Stimulated activated CD8-positive, alpha-beta memory T cell treated with anti-CD3 and anti-CD28 coated beads, Interleukin-2, amount 100 ng/mL, for 48 hours (primary cell): ENCODE measurements at places on chromosomes 5 and 9.
A peak's percentile ranks its signal among the peaks of the same experiment; 100 is the strongest.

DNA sequence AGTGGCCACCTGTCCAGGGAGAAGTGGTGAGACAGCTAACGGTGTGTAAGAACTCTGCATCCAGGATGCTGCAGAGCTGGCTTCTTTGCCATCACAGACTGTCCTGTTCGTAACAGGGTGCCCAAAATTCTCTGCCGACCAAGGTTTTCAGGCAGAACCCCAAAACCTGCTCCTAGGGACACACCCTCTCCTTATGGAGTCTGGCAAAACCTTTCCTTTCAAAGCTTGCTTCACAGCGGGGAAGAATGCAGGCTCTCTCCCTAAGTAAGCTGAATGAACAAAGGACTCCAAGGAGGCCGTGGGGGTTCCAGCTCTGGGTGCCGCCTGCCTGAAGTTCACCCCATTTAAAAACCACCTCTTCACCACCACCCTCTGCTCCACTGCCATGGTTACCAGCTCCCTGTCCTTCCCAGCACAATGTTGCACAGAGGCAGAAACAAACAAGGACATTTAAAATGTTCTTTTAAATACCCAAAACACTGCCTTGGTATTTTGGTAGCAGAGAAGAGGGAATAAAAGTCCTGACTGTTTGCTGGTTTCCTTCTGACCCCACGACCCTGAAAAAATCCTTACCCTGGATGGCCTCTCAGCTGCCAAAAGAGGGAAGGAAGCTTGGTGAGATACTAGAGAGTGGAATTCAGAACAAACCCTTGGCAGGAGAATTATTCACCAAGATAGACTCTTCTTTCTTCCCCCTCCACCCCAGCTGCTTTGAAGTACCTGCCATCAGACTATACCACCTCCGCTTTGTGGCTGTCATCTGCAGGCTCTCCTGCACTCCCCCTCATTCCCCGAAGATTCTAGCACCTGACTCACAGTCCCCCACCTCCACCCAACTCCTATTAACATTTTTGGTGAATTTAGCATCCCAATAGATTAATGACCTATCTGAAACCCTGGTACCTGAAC is 7.1 kb upstream of the KLF9 start:
- no peak for DNase-seq

DNA sequence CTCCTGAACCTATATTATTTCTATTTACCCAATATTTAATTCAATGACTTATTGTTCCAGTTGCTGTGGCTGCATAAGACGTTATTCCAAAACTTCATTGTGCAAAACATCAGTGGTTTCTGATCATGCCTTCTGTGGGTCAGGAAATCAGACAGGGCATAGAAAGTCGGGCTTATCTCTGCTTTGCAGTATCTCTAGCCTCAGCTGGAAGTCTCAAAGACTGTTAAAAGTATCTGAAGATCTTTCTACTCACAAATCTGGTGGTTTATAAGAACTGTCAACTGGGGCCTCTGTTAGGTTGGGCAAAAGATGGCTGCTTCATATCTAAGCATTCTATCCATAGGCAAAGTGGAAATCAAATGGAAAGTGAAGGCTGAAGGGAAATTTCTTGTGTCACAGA is 687.7 kb upstream of the ARRDC3 start:
- DNase-seq: no peak

- no peak for DNase-seq
Observed at GRCh38 chr5:150305557-150305956, 2.9 kb upstream of the ARSI start.

GRCh38 chr5:157603333-157604190 is 28.0 kb upstream of the ADAM19 start:
- DNase-seq: peak; percentile 42

- DNase-seq: no peak
Observed at GRCh38 chr9:133467101-133467500, 7.3 kb downstream of the CACFD1 start.

- no peak for DNase-seq
Observed at GRCh38 chr9:107172979-107173347, 110.1 kb upstream of the RAD23B start.

DNA sequence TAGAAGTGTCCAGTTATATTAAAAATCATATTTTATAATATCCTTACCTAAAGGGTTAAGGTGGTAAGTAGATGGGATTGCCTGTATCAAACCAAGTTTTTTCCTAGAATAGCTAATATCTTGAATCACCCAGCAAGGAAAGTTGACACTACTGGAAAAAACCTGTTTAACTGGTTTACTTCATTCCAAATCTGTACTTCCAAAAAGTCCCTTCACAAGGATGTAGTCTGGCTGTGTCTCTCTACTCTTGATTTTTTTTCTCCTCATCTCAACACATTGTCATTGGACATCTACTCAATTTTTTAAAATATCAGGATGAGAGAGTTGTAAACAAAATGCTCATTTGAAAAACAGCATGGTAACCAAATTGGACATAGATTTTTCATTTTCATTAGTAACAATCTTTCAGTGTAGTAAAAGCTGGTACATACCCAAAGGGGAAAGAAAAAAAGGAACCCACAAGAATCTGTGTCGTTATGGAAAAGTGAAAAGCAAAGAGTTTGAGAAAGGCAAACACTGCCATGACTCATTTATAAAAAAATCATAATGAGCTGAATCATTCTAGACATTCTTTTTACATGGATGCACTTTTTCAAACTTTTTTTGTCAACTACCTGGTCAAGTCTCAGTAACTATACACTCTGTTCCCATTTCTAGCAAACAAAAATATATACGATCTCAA is 173.5 kb downstream of the GLIS3 start:
- no peak for DNase-seq

DNA sequence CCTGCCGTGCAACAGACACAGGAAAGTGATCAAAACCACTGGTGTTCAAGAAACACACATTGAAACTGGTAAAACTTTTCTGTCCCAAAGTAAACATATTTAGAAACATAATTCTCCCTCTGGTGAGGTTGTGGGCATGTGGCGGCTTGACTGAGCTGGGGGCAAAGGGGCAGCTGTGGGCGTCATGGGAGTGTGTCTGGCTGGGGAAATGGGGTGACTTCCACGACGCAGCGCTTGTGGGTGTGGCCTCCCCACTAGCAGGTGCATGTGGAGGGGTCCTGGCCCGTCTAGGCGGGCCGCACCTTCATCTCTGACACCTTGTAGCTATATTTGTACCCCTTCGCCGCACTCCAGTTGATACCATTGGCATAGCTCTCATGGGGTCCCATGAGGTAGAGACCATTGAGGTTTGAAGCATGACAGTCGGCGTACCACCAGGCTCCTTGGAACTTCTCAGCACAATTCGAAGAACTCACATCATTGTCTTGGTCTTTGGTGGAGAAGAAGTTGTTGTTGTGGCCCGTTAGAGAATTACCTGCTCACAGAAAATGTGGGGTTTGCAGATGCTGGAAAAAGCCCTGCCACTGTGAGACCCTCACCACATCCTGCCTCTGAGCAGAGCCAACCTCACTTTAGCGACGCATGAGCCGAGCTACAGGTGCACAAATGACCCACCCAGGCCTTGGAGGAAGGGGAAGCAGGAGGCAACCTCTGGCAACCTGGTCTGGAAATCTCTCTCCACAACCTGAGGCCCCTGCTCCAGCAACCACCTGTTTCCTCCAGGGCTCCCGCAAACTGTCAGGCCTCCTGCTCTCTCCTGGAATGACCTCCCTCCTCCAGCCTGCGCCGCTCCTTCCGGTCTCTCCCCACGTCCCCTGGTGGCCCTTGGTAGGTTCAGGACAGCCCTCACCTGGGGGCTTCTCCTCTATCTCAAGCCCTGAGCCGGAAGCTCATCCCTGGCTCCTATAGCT is 7.9 kb downstream of the FCN1 start:
- DNase-seq: no peak

DNA sequence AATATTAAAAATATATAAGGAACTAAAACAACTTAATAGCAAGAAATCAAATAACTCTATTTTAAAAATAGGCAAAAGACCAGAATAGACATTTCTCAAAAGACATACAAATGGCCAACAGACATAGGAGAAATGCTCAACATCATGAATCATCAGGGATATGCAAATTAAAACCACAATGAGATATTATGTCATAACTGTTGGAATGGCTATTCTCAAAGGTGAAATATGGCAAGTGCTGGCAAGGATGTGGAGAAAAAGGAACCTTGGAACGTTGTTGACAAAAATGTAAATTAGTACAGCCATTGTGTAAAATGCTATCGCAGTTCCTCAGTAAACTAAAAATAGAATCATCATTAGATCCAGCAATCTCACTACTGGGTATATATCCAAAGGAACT is 468.5 kb downstream of the NFIB start:
- no peak for DNase-seq

DNA sequence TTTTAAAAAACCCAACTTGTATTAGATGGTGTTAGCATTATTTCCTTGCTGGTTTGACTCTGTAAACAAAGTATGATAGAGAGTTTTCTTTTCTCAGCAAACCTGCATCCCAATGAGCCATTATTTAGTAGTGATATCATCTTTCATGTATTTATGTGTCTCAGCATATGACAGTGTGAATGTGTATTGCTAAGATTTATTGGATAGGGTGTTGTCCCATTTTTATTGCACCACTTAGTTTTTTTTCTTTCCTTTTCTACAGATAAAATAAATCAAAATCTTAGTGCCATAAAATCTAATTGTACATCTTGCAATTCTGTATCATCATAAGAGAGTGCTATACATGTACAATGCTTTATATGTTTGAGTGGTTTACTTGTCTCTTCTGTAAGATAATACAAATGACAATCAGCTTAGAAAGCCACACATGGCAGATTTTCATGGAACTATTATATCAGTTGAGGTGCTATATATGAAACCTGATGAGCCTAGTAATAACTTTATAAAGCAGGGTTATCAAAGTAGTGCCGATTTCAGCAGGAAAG is 149.2 kb upstream of the CYLC2 start:
- DNase-seq: no peak

DNA sequence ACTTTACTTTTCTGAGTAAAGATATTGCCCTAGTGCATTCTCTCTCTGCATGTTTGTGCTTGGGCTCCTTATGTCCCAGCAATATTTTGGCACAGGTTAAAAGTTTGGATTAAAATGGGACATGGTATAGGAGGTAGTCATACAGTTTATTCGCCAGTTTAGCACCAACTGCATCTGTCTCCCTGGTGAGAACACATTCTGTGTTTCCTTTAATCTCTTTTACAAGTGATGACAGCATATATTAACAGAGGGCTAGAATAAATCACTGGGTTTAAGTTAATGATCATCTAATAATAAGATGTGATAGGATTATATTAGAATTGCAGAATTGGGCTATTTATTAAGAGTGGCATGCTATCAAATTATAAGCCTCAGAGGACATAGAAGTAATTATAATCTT is 550.1 kb downstream of the LRRC70 start:
- DNase-seq: no peak

- no peak for DNase-seq
Observed at GRCh38 chr5:35938568-35939227, at the start of gene CAPSL. CAPSL (minus strand) TSS chr5:35938622; CDS start chr5:35921120, 17,502 bp downstream.

- DNase-seq: no peak
Observed at GRCh38 chr5:108481355-108481931, 99.5 kb upstream of the FBXL17 start.

GRCh38 chr5:138051441-138052296 is 18.8 kb upstream of the FAM13B start:
- DNase-seq: no peak

DNA sequence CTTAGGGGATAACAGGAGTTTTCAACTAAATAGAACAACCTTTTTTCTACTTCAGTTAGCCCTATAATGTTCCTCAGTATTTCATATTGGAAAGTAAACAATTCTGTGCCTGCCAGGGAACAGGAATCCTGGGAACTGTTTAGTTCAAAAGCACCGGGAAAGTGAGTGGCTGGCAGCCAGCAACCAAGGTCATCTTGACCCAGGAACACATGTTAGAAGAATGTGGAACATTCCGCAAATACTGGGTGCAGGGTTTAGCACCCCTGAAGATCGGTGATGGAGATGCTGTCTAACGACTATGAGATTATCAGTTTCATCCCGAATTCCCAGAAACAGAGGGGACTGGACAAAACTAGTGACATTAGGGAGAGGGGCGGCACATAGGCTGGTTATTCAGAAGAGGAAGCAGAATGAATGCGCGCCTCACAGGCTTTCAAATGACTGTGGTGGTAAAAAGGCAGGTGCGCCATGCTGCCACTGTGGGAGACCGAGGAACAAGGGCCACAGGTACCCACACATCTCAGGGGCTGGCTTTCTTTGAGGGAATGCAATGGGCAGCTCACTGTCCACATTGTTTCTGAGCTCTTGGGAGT is 51.2 kb downstream of the IPPK start:
- DNase-seq: no peak

- no peak for DNase-seq
Observed at GRCh38 chr9:29514862-29515261, 1941.6 kb upstream of the C9orf72 start.

DNA sequence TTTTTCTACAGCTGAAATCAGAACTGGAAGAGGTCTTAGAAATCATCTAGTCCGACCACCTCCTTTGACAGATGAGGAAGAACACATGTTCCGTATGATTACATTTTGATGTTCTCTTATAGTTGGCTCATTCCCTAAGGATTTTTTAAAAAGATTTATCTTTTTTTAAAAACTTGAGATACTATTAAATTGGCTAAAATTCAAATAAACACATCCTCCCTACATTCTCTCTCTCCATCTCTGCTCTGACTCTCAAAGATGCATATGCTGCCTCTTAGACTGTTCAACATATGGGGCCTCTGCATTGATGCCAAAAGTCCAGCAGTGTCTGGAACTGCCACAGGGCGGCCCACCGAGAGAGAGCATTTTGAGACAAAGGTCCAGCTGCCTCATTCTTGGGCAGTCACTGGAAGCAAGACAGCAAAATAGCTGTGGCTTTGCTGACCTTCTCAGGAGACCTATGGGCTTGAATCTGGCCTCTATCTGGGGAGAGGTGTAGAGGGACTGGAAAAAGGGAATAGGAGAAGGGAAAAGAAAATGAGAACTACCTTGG is 12.8 kb upstream of the TSSK1B start:
- no peak for DNase-seq

GRCh38 chr9:131981116-131981776 is 98.4 kb downstream of the MED27 start:
- DNase-seq: no peak

- DNase-seq: no peak
Observed at GRCh38 chr5:113336975-113337374, 97.8 kb downstream of the TSSK1B start.

GRCh38 chr5:145825751-145826180 is 9.4 kb downstream of the PRELID2 start:
- DNase-seq: no peak

GRCh38 chr5:78858364-78858763 is 126.7 kb downstream of the ARSB start:
- no peak for DNase-seq

DNA sequence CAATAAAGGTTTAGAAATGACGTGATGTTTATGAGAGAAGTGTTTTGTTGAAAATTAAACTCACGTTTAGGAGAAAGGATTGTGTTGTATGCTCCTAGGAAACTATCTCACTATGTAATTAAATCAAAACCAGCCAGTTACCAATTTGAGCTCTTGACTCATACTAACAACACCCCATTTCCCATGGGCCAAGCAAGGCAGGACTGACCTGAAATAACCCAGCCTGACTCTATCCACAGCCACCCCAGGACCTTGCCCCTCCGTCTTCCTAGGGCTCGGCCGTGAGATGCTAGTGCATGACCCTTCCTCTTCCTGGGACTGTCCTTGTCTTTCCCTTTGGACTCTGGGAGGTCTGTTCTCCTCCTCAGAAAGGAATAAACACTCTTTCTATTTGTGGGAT is 16.4 kb downstream of the TLR4 start:
- DNase-seq: no peak

- no peak for DNase-seq
Observed at GRCh38 chr5:168479166-168479565, 7.1 kb upstream of the RARS1 start.
